ENCODE measurements at places on chromosomes 2 and 18.
A peak's percentile ranks its signal among the peaks of the same experiment; 100 is the strongest.

GRCh38 chr2:74576863-74577229, 22.3 kb downstream of the DOK1 start:
- DNase-seq, result no peak

DNA sequence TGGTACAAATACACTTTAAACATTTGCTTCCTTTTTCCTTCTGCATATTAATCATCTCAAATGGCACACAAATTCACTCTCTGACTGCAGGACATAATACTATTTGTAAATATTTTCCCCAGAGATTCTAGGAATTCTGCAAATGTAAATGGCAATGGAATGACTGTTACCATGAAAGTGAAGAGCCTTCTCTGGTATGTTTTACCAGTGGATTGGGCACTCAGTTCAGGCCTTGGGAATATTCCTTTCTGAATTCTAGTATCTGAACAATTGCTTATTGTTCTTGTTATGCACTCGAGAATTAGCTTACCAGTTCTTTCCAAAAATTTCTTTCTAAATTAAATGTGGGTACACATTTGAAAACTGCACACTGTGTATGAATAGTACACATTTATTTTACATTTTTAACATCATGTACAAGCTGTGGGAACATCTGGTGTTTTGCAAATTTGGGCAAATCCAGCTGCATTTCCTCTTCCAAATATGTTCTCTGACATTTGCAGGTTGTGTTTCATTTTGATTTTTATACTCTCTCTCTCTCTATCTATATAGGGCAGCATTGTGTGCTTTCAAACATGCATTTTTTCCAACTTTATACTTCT, 289.1 kb downstream of the NBAS start:
- DNase-seq, result no peak

DNA sequence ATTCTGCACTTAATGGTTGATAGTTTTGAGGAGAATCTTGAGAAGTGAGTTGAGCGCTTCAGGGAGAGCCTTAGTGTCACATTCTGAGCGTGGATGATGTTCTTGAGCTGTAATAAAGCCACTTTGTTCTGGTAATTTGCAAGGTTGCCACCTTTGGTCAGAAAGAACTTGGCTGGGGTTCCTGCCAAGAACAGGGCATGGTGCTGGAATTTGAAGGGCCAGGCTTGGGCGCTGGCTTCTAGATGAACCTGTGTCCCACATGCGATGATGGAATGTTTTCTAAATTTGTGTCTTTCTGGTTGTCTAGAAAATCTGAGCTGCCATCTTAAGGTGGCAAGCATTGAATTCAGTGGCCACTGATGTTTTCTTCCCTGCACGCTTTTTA, 124.1 kb upstream of the EML6 start:
- peak; percentile 60 for DNase-seq

GRCh38 chr2:63862806-63863205, 21.1 kb downstream of the UGP2 start:
- DNase-seq, result no peak

- DNase-seq, result no peak
Observed at GRCh38 chr2:46135228-46135855, 161.9 kb upstream of the EPAS1 start.

DNA sequence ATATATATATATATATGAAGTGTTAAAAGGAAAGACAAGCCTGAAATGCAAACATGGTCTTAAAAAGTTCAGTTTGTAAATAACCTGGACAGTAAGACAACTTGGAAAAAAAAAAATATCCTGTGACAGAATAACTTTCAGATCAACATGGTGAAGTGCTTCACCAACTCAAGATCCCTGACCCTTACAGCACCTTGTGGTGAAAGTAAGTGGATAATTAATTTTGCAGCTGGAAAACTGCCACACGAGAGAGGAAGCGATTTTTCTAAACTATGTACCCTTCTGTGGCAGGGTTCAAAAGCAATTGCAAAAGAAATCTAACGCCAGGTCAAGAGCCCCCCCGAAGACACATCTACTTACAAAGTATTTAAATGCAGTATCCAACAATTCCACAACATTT, 95.8 kb downstream of the PAX3 start:
- no peak for DNase-seq

GRCh38 chr18:3653851-3654441, 204.0 kb downstream of the TGIF1 start:
- no peak for DNase-seq

DNA sequence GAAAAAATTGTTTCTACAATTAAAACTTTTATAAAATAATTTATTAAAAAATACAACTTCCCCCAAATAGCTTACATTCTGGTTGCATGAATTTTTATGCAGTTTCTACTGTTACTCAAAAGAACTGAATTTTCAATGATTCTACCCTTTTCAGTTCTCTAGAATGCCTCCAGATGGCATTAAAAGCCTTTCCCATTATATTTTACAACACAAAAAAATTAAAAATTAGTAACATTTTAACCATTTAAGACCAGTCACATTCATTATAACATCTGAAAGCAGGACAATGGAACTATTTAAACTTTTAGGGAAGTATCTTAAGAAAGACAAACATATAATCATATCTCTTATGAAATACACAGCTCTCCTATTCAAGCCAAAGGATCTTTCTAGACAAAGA, 236.0 kb upstream of the REV1 start:
- no peak for DNase-seq

DNA sequence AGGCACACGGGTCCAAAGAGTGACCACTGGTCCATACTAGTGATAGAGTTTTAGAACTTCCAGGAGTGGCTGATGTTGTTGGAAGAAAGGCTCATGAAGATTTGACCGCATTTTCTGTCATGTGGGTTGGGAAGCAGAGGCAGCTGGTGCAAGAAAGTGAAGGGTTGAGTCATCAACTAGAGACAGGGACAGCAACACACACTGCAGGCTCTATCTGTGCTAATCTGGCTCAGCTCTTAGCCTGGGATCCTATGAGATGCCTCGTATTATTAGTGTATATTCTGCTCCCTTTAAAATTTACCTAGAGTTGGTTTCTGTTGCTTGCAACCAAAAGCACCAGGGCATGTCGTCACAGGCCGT, 2.5 kb upstream of the SH3RF3 start:
- DNase-seq, result no peak

- no peak for DNase-seq
Observed at GRCh38 chr2:35035883-35036282, 1319.7 kb upstream of the CRIM1 start.

DNA sequence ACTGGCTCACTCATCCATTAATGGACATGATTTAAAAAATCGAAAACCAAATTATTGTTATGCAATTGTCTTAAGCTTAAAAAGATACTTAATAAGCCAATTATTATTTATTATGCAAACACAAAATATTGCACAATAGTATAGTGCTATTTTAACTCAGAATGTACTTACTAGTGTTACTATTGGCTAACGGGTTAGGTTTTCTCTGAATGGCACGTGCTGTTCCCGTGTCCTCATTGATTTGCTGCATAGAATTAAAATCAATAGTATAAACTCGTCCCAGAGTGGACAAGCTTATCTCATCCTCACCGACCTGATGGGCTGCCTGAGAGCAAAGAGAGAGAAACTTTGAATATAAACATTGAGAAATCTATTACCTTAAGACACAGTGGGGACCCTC, 91.2 kb upstream of the DNER start:
- no peak for DNase-seq

- DNase-seq, result no peak
Observed at GRCh38 chr2:104746299-104746698, 107.6 kb upstream of the POU3F3 start.

DNA sequence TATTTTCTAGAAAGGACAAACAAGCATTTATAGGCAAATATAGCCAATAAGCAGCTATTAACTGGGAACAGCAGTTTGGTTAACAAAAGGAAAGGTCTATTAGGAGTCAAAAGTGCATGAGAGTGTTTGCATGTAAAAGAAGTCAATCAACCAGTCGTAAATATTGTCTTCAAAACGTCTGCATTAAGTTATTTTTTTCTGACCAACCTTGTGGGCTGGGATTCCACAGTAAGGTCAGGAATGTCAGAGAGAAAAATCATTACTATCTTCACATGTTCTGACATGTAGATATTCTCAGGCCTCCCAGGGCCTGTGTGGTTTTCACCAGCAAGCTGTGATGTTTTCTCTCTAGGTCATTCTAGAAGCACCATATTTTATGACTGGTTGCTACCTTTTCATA, 922.5 kb downstream of the SUCLG1 start:
- DNase-seq, result no peak

All from DMS79 treated with DMSO at 0.1 percent for 48 hours (cell line).